ENCODE measurements at places on chromosomes 3 and 15.

- no peak for DNase-seq
These were observed 44.4 kb upstream of the SLC6A11 start for GRCh38 chr3:10771486-10772270.

DNA sequence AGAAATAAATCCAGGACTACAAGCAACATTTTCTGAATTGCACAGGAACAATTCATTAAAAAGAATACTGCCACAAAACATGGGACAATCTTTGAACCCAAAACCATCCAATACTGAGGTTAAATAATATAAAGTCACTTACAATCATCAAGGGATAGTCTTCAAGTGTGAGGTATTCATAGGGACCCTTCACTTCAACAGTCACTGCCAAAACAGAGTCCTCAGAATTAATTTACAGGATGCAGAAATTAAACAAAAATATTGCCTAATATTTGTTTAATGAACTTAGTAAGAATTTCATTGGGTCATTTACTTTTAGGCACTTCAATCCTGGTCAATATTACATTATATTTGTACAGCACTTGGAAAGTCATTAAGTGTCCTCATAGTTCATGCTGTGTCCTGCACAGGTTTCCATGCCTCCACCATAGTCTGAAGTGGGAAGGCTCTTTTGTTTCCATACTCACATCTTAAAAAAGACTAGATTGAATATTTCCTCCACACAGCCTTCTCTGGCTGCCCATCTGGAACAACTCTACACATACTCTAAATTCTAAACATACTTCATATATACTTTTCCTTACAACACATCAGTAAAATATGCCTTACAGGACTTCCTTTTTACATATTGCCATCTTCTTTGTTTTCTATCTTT is 31.6 kb upstream of the VPS39 start:
- no peak for DNase-seq

DNA sequence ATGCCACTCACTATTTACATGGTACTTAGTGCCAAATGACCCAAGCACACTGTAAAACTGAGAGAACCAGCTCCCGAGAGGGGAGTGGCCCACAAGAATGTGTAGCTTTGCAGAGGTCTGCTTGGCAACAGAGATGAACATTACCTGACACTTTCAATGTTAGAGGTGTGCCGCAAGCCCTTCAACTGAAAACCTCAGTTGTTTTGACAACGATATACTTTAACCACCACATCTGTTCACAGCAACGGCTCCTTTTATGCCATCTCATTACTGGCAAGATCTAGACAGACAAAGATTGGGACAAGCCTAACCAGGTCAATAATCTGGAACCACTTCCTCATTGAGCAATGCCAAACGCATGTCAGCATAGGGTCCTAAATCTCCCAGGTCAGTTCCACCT is 23.7 kb downstream of the NEK10 start:
- DNase-seq: no peak

DNA sequence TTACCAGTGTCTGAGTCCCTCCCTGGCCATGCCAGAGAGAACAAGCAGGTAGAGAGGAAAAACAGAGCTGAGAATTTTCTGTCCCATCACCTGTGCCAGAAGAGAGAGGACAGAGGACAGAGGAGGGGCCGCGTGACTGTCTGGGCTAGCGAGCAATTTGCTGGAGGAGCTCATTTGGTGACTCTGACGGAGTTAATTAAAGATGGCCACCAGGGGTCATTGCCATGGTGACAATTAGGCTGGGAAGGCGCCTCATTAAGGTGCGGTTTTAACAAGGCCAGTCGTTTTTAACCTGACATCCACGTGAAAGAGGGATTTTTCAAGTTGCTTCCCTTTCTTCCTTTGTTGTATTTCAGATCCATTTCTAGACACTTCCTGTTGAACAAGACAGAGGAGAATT is 72.4 kb downstream of the RHCG start:
- DNase-seq: no peak

DNA sequence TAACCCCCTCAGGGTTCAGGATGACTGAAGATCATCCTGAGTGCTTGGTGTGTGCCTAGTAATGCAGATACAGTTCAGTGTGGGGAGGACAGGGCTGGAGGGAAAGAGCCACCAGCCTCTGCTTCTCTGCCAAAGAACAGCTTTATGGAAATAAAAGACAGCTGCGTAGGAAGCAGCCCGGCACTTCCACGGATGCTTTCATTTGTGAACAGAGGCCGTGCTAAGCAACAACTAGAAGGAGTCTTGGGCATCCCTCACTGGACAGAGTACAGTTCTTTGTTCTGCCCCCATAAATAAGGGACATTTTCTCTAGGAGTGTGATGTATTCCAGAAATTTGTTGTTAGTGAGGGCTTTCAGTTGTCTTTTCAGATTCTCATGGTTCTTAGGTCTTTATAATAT is 194.8 kb upstream of the RGMA start:
- no peak for DNase-seq

GRCh38 chr15:99435113-99435695 is 130.6 kb upstream of the MEF2A start:
- DNase-seq: no peak

DNA sequence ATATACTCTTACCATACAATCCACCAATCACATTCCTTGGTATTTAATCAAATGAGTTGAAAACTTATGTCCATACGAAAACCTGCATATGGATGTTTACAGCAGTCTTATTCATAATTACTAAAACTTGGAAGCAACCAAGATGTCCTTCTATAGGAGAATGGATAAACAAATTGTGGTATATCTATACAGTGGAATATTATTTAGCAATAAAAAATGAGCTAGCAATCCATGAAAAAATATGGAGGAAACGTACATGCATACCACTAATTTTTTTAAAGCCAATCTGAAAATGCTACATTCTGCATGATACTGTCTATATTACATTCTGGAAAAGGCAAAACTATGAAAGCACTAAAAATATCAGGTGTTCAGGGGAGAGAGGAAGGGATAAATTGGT is 73.9 kb upstream of the LPP start:
- no peak for DNase-seq

GRCh38 chr3:4614070-4614469 is 120.9 kb downstream of the ITPR1 start:
- DNase-seq: no peak

- DNase-seq: no peak
These were observed 31.7 kb upstream of the GSK3B start for GRCh38 chr3:120125992-120126391.

DNA sequence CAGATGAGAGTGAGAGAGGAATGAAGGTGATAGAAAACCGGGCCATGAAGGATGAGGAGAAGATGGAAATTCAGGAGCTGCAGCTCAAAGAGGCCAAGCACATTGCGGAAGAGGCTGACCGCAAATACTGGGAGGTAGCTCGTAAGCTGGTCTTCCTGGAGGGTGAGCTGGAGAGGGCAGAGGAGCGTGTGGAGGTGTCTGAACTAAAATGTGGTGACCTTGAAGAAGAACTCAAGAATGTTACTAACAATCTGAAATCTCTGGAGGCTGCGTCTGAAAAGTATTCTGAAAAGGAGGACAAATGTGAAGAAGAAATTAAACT is 88.9 kb downstream of the EOMES start:
- no peak for DNase-seq

- DNase-seq: no peak
These were observed 11.0 kb downstream of the SHOX2 start for GRCh38 chr3:158095111-158095813.

GRCh38 chr3:36297195-36297594 is 83.1 kb upstream of the STAC start:
- DNase-seq: no peak

DNA sequence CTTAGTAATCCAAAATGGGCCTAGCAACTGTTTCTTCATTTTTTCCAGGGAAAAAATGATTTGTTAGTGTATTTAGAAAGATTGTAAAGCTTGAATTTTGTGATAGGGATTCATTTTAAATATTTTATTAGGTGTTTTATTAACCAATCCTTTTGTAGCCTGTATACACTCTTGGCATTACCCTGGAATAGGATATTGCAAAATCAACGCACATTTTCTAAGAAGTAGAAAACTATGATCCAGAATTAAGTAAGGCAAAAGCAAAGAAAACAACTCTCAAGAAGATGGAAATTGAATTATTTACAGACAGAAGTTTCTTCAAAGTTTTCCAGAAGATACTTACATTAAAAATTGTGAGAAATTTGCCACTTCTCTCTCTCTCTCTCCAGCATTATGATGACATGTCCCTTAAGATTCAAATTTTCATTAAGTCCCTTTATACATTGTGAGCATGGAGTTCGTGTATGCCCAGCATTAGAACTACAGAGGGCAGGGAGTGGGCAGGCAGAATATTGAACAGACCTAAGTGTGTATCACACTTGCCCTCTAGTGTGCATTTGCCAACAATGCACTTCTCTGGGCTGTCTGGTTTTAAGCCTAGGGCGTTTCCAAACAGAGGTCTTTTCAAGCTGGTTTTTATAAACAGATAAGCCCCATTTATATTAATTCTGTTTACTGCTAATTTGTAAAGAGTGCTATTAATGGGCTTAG is 28.5 kb upstream of the CMSS1 start:
- DNase-seq: no peak

- no peak for DNase-seq
These were observed 95.1 kb downstream of the RPL39L start for GRCh38 chr3:187044206-187044605.

DNA sequence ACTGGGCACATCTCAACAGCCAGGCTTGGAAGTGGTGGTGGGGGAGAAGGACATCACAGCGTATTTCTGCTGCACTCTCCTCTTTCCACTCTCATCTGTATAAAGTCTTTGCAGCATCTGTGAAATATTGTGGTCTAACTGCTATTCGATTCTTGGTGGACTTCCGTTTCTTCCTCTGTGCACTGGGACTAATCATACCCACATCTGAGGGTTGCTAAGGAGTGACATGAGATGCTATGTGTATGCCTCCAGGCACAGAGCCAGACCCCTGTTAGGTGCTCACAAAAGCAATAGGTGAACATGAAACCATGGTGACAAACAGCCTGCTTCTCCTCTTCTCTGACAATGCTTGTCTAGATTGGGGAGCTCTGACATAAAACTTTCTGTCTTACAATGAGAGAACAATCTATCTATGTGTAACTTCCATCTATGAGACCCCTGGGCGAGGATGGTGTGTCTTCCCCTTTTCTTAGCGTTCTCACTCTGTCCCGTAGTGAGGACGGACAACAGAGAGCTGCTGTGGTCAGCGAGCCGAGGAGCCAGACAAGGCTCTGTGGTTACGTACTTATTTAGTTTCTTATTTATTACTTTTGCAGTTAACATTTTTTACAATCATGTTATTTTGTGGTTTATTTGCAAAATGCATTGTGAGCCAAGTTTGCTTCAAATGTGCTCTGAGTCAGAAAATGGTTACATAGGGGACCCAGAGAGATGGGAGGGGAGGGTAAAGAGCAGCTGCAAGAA is 196.7 kb upstream of the TPRG1 start:
- no peak for DNase-seq

DNA sequence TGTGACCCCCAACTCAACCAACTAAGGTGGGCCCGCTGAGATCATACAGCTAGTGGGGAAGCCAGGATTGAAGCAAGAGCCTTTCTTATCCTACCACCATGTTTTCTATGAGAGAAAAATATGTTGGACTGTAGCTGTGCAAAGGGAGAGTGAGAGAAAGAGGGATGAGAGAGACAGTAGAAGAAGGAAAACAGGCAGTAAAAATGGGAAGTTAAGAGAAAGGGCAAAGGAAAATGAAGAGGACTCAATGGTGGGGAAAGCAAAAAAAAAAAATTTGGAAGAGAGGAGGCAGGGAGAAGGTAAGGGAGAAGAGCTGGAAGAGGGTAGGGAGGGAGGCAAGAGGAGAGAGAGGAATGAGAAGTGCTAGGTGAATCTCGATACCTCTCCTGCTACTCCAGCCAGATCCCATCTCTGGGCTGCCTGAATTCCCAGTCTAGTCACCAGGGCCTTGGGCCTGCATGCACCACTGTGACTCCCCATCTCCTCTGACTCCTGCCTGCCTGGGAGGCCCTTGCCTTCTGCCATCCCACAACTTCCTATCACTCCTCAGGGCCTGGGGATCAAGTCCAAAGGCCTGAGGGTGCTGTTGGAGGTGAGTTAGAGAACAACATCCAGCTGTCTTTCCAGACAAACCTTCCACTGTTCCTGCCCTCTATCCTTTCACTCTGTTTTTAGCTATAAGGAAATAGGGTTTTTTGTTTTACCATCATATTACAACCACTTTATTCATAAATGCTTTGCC is 15.7 kb downstream of the FAM81A start:
- no peak for DNase-seq

DNA sequence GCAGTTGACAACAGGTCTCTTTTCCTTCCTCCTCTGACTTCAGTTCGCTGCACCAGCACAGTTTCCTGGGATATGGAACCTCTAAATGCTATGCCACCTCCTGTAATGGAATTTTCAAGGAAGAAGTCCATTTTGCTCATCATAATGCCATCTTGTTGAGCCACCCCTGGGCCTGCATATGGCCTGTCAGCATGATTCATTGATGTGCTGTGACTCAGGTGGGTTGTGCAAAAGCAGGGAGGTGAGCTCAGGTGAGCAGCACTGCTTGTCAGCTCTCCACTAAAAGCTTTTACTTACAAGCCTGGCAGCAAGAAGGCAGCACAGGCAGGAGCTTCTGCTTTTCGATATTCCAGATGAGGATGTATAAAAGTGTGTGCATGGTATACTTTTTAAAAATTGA is 247.1 kb upstream of the LMCD1 start:
- no peak for DNase-seq

GRCh38 chr3:189964623-189965332 is 155.9 kb downstream of the P3H2 start:
- DNase-seq: no peak

GRCh38 chr15:50354838-50355618 is at the start of gene GABPB1:
GABPB1 (minus strand) TSS chr15:50355198; CDS start chr15:50309798, 45,400 bp downstream.
- peak; percentile 81 for DNase-seq

DNA sequence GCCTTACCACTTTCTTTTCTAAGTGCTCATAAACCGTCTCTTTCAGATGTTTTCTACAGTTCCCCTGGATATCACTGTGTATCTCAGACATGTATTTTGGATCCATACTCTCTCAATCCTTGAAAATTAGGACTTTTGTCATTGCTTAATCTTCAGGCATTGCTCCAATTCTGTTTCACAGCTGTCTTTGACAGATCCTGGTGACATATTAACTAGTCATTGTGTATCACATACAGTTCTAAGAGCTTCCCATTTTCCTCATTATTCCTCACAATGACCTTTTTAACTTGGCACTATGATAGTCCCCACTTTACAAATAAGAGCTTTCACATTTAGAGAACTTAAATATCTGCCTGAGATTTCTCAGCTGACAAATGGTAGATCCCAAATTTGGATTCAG is 151.7 kb downstream of the CLSTN2 start:
- no peak for DNase-seq

- DNase-seq: no peak
These were observed 14.3 kb upstream of the CCNL1 start for GRCh38 chr3:157174290-157174648.

Data from CMK (cell line).